ENCODE measurements at places on chromosomes 11 and 22.

DNA sequence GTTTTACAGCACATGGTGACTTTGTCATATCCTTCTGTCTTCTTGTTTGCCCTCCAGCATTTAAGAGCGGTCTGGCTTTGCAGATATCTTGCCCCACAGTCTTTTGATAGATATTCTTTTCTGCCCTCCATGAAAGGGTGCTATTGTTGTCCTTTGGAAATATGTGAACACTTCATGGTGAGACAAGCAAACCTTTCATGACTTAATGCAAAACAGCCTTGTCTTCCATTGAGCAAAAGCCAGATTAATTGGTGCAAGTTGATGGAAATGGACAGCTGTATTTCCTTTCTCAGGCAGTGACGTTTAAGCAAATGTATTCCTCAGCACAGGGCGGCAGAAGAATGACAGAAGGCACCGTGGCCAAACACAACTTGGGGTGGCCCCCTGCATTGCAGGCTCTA, 4.4 kb downstream of the DCPS start:
- H3K27ac ChIP-seq, result no peak overlapping the region
- no peak overlapping the region for H3K4me3 ChIP-seq
- H3K27me3 ChIP-seq, result no peaks in the 10 kb centered on the region
- peaks cover 40% of the 10 kb centered on the region for H3K36me3 ChIP-seq
- no peak for DNase-seq

DNA sequence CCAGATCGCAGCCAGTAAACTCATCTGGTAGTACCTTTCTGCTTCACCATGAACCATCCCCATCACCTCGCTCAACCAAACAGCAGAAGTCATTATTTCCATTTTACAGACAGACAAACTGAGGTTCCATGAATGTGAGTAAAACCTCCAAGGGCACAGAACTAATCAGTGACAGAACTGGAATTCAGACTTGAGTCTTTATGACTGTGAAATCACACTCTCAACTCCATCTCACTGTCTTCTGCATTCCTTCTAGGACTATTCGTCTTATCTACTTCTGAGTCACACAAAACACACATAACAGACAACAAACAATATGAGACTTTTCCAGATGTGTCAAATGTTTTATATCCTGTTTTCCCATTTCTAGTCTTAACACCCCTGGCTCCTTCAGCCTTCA, 9.3 kb upstream of the NUP50 start:
- H3K27me3 ChIP-seq, result no peaks in the 10 kb centered on the region
- no peak for DNase-seq
- no peak overlapping the region for H3K4me3 ChIP-seq
- no peak overlapping the region for H3K27ac ChIP-seq

GRCh38 chr22:39230261-39231196, 14.3 kb downstream of the PDGFB start:
- DNase-seq, result no peak
- H3K27ac ChIP-seq, result peak overlapping the region; percentile 15

- H3K4me3 ChIP-seq, result no peak overlapping the region
- no peak overlapping the region for H3K27ac ChIP-seq
- H3K27me3 ChIP-seq, result peaks cover 26% of the 10 kb centered on the region
- no peaks in the 10 kb centered on the region for H3K36me3 ChIP-seq
- no peak for DNase-seq
Measured at GRCh38 chr22:26430600-26430999, 1.5 kb downstream of the ASPHD2 start.

- H3K27ac ChIP-seq, result peak overlapping the region; percentile 82
- no peak for DNase-seq
- no peak overlapping the region for H3K4me3 ChIP-seq
- H3K27me3 ChIP-seq, result no peaks in the 10 kb centered on the region
- H3K36me3 ChIP-seq, result no peaks in the 10 kb centered on the region
Measured at GRCh38 chr11:130677486-130678153, 229.2 kb downstream of the ADAMTS15 start.

DNA sequence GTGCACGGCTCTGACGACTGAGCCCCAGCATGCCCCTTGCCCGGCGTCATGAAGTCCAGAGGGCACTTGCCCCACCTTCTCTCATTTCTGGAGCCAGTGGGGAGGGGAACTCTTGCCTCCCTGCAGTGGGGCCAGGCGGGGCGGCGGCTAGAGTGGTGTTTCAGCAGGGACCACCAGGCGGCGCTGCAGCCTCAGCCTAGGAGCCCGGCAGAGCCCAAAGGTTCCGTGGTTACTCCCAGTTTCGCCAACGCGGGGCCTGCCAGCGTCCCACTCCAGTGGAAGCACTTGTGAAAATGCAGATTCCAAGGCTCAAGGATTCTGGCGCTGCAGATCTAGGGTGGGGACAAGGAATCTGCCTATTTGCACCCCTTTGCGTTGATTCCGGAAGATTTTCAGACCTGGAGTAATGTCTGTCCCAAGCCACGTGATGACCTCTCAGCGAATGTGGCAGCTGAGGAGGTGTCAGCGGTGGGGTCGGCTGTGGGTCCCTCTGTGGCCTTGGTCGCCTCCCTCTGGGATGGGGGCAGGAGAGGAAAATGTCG, 55.7 kb downstream of the CD82 start:
- peaks cover 51% of the 10 kb centered on the region for H3K4me1 ChIP-seq
- no peak overlapping the region for H3K27ac ChIP-seq
- no peaks in the 10 kb centered on the region for H3K36me3 ChIP-seq
- no peak overlapping the region for H3K4me3 ChIP-seq

DNA sequence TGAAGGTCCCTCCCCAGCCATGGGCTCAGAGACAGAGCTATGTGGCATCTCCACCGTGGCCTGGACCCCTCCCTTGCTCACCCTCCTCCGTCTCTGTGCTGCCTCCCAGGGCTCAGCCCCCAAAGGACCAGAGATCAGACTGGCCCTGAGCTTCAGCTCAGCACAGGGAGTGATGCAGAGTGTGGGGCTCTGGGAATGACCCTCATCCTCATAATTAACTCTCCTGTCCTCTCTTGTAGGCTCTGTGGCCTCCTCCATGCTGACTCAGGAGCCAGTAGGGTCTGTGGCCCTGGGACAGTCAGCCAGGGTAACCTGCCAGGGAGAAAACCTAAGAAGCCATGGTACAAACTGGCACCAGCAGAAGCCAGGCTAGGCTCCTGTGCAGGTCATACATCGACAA, 28.7 kb downstream of the GGTLC2 start:
- no peak overlapping the region for H3K4me3 ChIP-seq
- no peaks in the 10 kb centered on the region for H3K36me3 ChIP-seq
- no peak for DNase-seq
- no peaks in the 10 kb centered on the region for H3K4me1 ChIP-seq
- H3K27ac ChIP-seq, result no peak overlapping the region

GRCh38 chr22:45565171-45565570, 62.5 kb downstream of the FBLN1 start:
- H3K4me1 ChIP-seq, result no peaks in the 10 kb centered on the region
- H3K27ac ChIP-seq, result no peak overlapping the region
- no peak overlapping the region for H3K4me3 ChIP-seq
- no peaks in the 10 kb centered on the region for H3K27me3 ChIP-seq

DNA sequence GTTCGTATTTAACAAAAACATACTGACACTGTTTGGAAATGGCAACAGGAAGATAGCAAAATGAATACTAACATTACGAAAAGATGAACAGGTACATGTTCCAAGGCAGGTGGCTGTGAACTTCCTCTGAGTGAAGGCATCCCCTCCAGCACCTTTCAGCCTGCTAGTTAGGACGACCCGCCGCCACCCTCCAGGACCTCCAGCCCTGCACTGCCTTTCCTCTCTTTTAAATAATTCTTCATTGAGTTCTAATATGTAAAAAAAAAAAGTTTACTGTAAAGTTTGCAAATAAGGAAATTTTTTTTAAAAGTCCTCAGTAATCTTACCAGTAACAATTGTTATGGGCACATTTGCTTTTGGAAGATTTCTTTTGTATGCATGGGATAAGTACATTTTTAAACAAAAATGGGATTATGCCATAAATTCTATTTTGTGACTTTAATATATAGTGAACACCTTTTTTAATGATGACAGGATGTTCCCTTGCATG, 6.0 kb downstream of the NEAT1 start:
- H3K36me3 ChIP-seq, result no peaks in the 10 kb centered on the region
- no peak overlapping the region for H3K27ac ChIP-seq
- peaks cover 72% of the 10 kb centered on the region for H3K4me1 ChIP-seq
- peak; percentile 12 for DNase-seq
- H3K27me3 ChIP-seq, result no peaks in the 10 kb centered on the region
- peak overlapping the region; percentile 91 for H3K4me3 ChIP-seq

DNA sequence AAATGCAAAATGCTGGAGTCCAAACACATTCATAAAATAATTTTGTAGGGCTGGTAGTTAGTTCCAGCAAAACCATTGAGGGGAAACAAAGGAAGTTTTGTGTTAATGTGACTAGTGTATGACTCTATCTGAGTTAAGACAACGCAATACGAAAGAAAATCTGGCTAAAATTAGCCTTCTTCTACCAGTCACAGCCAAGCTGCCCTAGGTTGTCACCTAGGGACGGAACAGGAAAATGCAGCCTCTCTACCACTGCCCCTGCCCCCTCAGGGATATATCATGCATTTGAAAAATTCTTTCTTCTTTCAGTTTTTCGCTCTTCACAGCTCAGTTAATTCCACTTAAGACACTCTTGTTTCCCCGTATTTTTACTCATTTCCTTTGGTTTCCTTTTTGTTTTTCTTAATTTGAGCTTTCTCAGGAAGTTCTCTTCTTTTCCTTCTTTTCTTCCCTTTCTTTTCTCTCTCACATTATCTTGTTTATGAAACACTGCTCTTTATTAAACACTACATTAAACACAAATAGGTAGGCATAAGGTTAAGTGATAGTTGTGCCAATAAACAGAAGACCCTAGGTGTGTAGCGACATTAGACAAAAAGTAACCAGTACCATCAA, 30.6 kb downstream of the KIRREL3 start:
- H3K27me3 ChIP-seq, result peaks cover 56% of the 10 kb centered on the region
- H3K27ac ChIP-seq, result no peak overlapping the region
- H3K4me1 ChIP-seq, result no peaks in the 10 kb centered on the region
- no peak for DNase-seq
- no peak overlapping the region for H3K4me3 ChIP-seq

GRCh38 chr11:132082566-132082965, 712.2 kb downstream of the NTM start:
- H3K27ac ChIP-seq, result no peak overlapping the region
- H3K4me3 ChIP-seq, result no peak overlapping the region
- DNase-seq, result no peak
- H3K27me3 ChIP-seq, result no peaks in the 10 kb centered on the region
- H3K36me3 ChIP-seq, result no peaks in the 10 kb centered on the region

GRCh38 chr11:83819931-83820549, 533.9 kb upstream of the CCDC90B start:
- no peak overlapping the region for H3K27ac ChIP-seq
- no peaks in the 10 kb centered on the region for H3K36me3 ChIP-seq
- peaks cover 6% of the 10 kb centered on the region for H3K4me1 ChIP-seq
- no peaks in the 10 kb centered on the region for H3K27me3 ChIP-seq
- peak; percentile 12 for DNase-seq

DNA sequence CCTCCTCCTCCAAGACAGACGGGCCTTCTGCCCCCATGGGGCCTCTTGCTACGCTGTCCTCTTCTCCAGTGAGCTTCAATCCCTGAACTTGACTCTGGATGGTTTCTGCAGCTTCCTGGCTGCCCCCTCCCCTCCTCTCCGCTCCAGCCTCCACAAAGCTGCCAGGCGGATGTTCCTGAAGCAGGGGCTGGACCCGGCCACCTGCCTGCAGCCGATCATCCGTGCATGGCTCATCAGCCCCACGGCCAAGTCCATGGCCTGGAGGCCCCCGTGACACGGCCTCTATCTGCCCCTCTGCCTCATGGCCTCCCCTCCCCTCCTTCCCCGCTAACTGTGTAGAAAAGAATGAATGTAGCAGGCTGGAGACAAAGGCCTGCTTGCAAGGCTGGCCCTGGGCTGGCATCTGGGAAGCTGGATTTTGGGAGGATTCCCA, 6.8 kb upstream of the SUN2 start:
- H3K27me3 ChIP-seq, result peaks cover 7% of the 10 kb centered on the region
- no peaks in the 10 kb centered on the region for H3K36me3 ChIP-seq
- no peak for DNase-seq
- H3K4me3 ChIP-seq, result no peak overlapping the region

DNA sequence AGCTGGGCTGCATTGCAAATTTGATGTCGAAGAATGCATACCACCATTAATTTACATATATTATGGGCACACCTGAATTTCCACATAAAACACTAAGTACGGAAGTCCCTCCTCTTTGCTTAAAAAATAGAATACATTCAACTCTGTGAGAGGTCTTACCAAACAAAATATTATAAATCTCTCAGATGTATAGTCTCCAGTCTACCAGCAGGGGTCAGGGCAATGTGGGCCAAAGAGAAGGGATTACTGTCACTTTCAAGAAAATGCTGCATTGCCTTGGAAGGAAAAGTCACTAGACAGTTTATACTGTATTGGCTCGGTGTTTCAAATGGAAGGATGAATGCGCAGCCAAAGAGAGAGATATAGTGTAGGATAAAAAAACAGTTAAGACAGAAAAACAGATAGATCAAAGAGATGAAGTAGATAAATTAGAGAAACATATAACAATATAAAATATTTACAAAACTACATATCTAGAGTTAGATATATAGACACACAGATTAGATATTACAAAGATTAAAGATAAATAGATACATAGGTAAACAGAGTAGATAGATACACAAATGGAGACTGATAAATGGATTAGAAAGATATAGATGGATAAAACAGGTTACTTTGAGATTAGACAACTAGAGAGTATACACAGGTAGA, 20.9 kb downstream of the SERGEF start:
- H3K4me1 ChIP-seq, result no peaks in the 10 kb centered on the region
- no peaks in the 10 kb centered on the region for H3K36me3 ChIP-seq
- no peak overlapping the region for H3K4me3 ChIP-seq
- no peaks in the 10 kb centered on the region for H3K27me3 ChIP-seq

DNA sequence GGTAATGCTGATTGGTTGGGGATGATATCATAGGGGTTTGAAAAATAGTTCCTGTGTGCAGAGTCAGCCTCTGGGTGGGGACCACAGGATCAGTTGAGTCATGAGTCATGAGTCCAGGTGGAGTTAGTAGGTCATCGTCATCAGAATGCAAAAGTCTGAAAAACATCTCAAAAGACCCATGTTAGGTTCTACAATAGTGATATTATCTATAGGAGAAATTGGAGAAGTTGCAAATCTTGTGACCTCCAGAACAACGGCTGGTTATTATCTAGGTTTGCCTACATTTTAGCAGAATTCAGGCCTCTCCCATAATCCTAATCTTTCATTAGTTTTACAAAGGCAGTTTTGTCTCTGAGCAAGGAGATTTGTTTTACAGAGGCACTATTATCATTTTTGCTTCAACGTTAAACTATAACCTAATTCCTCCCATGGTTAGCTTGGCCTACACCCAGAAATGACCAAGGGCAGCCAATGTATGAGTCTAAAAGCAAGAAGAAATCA, 38.9 kb downstream of the MS4A2 start:
- H3K4me3 ChIP-seq, result no peak overlapping the region
- H3K27ac ChIP-seq, result no peak overlapping the region
- H3K27me3 ChIP-seq, result no peaks in the 10 kb centered on the region
- H3K36me3 ChIP-seq, result no peaks in the 10 kb centered on the region
- no peak for DNase-seq
- no peaks in the 10 kb centered on the region for H3K4me1 ChIP-seq

All from heart right ventricle (tissue), 16 donors.